AG04449 (cell line): ENCODE measurements at places on chromosomes 16 and 17.

GRCh38 chr16:87701505-87701921 lies 64.3 kb downstream of the KLHDC4 start:
- no peak for DNase-seq

DNA sequence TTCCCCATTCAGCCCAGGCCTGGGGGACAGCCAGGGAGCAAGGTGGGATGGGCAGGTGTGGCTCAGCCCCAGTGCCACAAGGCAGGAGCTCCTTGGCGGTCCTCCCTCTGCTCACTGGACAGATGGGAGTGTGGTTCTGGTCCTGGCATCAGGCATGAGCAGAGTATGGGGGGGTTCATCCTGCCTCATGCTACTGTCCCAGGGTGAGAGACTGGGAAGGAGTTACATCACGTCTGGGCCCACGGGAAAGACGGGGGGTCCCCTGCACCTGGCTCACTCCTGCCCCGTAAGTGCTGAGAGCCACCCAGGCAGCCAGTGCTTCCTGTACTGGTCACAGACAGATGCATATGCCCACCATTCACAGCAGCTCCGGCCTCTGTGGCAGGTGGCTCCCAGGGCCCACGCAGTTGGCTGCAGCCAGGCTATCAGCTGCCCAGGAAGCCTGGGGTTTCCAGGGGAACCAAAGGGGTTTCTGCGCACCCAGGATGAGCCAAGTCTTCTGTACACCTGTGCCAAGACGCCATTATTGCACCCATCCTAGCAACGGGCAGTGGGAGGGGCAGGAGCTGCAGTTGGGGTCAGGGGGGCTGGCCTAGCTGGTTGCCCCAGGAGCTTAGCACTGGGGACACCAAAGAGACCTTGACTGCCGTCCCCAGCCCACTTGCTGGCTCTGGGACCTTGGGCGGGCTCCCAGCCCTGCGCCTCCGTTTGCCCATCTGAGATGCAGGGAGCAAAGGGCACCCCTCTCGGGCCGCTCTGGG lies 1.9 kb downstream of the BAIAP3 start:
- no peak for DNase-seq

DNA sequence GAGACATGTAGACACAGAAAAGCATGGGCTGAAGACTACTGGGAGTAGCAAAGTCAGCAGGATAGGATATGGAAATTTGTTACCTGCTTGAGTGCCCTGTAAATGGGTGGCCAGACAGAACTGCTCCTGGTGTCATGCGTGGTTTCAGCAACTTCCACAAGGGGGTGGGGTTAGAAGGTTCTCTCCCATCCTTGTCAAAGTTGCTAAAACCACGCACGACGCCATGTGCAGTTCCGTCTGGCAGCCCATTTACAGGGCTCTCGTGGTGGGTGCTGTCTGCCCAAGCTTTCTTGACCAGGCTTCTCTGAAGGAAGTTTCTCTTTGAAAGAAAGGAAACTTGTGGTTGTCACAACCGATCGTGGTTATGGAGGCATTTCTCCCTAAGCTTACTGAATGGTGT lies 6.9 kb upstream of the DBNDD1 start:
- no peak for DNase-seq

DNA sequence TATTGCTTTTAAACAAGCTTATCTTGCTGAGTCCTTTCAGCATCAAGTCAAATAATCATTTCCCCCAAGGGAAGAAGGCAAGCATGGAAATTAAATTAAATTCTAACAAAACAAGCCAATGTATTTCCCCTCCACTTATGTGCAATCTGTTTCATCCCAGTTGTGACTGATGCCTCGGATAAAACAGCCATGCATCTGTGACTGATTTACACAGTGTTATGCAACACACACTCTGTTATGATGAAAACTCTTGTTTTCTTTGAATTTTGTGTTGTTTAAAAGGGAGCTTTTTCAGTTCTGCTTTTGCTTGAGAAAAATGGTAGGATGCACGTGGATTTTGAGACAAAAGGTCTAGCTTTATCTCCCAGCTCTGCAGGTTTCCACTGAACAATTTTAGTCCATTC lies 32.6 kb downstream of the TMEM100 start:
- DNase-seq, result no peak

DNA sequence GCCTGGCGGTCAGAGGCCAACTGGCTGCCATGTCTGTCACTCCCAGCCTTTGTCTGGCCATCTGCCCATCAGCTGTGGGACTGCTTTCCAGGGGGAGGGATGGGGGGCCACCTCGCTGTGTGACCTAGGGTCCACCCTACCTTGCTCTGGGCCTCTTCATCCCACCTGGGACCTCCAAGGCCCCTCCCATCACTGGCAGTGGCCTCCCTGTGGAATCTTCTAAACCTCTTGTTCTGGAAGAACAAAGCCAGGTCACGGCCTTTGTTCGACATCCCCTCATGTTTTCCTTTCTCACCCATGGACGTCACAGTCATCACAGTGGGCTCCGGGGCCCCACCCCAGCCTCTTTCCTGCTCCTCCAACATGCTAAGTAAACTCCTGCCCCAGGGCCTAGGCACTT lies 24.0 kb downstream of the SPNS2 start:
- DNase-seq, result no peak

- DNase-seq, result no peak
Observed at GRCh38 chr16:49103298-49103697, 178.3 kb downstream of the CBLN1 start.

DNA sequence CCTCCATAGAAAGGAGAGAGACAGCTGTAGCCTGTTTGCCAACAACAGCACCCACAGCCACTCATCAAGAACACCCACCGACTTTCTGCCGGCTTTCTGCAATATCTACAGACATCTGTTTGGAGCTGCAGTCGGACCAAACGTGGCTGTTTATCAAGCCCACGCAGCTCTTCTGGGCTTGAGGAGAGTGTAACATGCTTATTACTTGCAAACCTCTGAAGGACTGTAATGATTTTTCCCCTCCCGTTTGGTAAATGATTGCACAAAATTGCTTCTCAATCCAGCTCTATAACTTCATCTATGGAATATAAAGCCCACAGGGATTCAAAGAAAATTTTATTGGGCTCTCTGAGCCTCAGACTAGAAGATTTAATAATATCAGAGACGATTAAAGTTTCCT lies 100.5 kb downstream of the VAT1L start:
- DNase-seq, result no peak

- DNase-seq, result no peak
Observed at GRCh38 chr17:75654176-75654575, 12.8 kb downstream of the RECQL5 start.

DNA sequence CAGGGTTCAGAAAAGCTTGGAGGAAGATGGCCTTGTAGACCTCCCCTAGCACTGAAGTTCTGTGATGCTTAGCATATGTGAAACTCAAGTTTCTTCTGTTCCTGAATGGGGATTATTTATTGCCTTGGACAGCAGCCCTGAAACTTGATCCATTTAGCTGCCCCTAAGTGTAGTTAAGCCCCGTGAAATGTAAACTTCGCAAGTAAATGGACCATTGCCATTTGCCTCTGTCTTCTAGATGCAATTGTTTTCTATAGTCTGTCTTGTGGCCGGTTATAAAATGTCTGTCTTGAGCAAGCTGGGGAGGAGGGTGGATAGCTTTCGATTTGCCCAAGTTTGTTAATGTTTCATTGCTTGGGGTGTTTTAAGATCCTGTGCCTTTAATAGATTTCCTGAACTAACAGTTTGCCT lies 261.8 kb downstream of the CDH13 start:
- DNase-seq, result peak; percentile 65

- DNase-seq, result no peak
Observed at GRCh38 chr16:27113341-27113841, 46.7 kb downstream of the C16orf82 start.

DNA sequence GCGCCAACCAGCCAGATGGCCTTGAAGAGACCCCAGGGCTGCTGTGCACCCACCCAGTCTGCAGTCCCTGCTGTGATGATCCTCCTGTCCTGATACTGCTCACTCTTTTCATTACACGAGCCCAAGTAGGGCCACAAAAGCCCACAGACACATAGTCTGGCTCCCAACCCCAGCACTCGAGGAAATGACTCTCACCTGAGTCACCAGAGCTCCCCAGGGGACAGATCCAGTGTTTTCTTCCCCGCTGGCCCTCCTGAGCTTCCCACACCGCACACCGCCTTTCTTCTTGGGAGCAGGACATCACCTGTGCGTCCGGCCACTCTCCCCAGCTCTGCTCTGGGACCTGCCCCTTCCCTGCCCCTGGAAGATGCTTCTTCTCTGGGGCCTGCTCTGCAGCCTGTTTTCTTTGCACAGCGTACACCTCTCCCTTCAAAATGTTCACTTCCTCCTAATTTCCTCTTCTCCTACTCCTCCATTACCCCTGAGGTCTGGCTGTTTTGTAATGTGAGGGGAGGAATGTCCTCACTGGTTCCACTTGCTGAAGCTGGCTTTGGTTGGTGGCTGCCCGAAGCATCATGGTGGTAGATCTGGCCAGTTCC lies 2.0 kb upstream of the SCN4A start:
- no peak for DNase-seq

GRCh38 chr17:12666718-12667117 lies 1.0 kb downstream of the MYOCD start:
- no peak for DNase-seq

GRCh38 chr17:194828-195602 lies 13.6 kb upstream of the DOC2B start:
- no peak for DNase-seq

DNA sequence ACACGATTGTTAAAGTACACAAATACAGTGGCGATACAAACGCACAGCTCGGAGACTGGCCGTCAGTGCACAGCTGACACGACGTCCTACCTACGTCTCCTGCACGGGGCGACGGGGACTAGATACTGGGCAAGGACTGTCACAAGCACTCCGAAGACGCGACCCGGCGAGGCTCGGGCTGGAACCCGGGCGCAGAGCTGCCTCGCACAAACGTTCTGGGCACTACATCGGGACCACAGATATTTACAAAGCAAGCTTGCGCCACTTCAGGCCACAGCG lies 13.8 kb downstream of the SLC16A3 start:
- DNase-seq, result no peak

DNA sequence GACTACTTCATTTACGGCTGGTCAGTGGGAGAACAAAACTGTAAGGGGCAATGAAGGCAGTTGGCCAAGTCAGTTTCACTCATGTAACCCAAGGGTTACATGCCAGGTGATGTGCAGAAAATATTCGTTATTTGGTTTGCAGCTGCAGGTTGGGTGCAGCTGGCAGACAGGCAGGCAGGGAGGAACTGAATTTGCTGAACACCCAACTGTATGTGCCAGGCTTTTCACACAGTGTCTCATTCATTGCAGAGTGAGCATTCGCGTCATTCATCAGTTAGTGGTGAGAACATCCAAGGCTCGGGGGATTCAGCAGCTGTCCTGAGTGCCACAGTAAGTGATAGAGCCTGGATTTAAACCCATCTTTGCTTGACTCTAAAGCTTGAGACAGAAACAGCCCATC lies 59.7 kb downstream of the ABCC6 start:
- no peak for DNase-seq

GRCh38 chr17:60554377-60554788 lies 28.3 kb upstream of the APPBP2 start:
- peak; percentile 78 for DNase-seq

- DNase-seq, result no peak
Observed at GRCh38 chr16:50007744-50008143, 17.3 kb upstream of the CNEP1R1 start.

GRCh38 chr17:45370949-45371413 lies 54.2 kb upstream of the MAP3K14 start:
- DNase-seq, result no peak

DNA sequence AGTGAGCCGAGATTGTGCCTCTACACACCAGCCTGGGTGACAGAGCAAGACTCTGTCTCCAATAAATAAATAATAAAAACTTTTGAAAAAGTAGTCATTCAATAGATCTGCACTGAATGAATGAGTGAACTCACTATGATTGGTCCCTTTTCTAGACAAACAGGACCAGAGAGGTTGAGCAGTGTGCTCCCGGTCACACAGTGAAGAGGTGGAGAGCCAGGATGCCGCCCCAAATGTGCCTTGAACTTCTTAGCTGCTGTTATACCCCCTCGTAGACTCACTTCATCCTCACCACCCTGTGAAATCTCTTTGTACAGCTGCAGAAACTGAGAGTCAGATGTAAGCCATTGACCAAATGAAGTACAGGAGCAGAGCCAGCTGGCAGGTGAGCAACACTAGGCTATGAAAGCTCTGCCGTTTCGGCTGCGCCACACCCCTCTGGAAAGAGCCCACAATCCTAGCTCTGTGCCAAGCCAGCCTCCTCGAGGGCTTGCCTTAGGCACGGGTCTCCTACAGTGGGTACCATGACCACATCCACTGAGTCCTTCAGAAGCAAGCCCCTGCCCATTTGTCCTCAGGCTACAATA lies 7.8 kb upstream of the KIAA0513 start:
- no peak for DNase-seq

DNA sequence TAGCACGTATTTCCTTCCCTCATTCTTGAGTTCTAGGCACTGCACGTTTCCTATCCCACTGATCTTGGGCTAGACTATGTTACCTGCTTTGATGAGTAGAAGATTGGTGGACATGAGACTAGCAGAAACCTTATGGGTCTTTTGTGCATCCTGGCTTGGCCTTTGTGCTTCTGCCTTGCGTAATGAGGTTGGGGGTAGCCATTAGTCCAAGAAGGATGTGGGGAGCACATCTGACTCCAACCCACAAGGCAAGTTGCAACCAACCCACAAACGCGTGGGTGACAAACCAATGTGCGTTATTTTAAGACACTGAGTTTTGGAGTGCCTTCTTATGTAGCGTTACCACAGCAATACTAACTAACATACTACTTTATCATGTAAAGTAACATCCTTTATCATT lies 180.4 kb upstream of the IRX5 start:
- DNase-seq, result no peak

DNA sequence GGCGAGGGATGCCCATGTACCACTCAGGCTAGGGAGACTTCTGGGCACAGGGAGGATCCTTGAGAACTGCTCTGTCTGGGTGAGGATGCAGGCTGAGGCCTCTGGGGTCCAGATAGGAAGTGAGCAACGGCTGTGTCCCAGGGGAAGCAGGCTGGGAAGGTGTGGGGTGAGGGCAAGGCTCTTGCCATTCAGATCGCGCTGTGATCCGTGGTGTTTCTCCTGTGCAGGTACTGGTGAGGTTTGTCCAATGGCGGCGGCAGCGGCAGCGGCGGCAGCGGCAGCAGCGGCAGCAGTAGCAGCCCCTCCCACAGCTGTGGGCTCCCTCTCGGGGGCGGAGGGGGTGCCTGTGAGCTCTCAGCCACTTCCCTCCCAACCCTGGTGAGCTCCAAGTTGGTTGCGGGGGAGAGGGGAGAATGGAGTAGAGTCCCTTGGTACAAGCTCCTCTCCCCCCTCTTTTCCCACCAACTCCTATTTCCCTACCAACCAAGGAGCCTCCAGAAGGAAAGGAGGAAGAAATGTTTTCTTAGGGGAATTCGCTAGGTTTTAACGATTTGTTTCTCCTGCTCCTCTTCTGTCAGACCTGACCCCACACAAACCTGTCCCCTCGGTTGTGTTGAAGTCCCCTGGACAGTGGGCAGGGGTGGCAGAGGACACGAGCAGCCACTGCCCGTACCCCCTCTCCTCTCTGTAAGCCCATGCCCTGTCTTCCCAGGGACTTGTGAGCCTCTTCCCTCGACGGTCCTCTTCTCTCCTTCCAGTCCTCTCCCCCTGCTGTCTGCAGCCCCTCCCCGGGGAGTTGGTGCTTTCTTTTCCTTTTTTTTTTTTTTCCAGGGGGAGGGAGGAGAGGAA lies 1.9 kb upstream of the PRRT2 start:
- no peak for DNase-seq
